ENCODE measurements at places on chromosomes 2 and 18.

GRCh38 chr2:226652369-226652768, 147.3 kb downstream of the IRS1 start:
- no peak for DNase-seq

DNA sequence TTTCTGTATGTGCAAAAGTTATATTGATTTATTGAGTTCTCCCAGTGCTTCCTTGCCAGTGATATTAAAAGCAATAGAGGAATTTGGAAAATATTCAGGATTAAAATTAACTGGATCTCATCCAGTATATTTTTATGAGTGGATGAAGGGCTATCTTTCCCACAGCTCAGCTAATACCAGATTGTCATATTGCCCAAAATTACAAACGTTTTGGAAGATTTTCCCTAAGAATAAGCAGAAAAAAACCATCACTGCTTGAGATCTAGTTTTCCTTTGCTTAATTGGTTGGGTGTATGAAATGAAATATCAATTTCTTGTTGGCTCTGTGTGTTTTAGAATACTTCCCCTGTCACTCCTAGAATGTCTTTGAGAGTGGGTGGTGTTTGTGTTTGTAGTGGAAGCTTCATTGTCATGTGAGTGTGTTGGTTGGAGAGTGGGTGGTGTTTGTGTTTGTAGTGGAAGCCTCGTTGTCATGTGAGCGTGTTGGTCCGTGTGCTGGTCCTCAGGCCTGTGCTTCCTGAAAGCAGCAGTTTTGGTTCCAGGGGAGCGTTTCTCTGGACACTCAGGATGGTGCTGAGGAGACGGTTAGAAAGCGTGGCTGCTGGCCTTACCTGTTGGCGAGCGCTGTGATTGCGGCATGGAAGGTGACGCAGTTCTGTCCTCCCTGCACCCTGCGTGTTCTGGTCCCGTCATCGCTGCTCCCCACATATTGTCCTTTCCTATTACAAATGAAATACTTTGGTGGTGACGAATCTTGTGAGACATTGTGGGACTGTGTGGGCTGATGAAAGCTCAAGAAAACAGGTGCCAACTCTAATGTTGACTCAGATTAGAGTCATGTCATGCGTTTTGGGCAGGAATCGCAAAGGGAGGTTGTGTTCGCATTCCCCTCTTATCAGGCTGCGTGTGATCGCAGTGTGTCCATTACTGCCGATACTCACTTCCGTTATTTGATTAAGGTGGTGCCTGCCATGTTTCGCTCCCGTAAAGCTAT, 12.4 kb downstream of the ASB1 start:
- DNase-seq: no peak

DNA sequence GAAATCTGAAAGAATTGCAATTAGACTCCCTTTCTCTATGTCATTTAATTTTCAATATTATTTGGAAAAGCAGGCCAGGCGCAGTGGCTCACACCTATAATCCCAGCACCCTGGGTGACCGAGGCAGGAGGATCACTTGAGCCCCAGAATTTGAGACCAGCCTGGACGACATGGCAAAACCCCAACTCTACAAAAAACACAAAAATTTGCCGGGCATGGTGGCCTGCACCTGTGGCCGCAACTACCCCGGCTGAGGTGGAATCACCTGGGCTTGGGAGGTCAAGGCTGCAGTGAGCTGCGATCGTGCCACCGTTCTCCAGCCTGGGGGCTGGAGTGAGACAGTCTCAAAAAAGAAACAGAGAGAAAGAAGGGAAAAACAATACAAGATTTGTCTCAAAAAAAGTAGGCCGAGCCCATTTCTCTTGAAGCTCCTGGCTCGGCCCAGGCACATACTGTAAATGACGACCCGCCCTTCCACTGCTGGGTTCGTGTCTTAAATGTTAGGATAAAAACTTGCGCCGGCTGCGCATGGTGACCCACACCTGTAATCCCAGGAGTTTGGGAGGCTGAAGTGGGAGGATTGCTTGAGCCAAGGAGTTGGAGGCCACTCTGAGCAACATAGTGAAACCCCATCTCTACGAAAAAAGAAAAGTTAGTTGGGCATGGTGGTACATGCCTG, 31.1 kb upstream of the GPC1 start:
- no peak for DNase-seq

DNA sequence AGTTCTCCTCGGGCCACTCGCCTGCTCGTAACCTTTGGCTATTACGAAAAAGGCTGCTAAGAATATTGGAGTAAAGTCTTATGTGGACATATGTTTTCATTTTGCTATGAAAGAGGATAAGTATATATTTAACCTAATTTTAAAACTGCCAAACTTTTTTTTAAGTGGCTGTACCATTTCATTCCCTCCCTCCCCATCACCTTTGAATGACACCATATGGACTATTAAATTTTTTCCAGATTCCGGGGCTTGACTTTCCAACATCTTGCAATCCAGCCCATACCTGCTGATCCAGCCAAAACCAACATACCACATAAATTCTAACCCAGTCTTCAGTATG, 31.5 kb downstream of the REEP1 start:
- DNase-seq: no peak

DNA sequence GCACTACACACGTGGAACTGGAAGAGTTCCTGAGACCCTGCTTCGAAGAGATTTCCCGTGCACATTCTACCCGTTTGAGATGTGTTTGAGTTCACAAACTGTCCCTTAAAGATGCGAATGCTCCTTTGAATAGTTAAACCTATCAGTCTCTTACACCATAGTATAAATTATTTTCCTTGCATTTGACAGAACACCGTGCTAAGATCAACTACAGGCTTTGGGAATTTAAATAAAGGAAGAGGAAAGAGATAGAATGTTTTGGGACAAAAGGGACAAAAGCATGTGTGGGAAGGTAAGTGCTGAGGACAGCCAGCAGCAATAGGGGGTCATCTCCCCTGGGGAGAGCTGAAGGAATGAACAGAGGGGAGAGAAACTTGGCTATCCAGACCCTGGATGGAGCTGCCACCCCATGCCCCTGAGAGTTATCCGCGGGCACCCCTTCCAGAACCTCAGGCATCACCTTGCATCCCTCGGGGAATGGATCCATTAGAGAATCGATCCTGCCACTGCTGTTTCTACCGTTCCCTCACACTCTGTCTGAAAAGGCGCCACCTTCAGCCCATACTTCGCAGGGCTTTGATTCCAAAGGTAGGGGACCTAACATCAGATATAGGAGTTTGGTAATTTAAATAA, 888 bp upstream of the ADCY3 start:
- DNase-seq: peak; percentile 50

DNA sequence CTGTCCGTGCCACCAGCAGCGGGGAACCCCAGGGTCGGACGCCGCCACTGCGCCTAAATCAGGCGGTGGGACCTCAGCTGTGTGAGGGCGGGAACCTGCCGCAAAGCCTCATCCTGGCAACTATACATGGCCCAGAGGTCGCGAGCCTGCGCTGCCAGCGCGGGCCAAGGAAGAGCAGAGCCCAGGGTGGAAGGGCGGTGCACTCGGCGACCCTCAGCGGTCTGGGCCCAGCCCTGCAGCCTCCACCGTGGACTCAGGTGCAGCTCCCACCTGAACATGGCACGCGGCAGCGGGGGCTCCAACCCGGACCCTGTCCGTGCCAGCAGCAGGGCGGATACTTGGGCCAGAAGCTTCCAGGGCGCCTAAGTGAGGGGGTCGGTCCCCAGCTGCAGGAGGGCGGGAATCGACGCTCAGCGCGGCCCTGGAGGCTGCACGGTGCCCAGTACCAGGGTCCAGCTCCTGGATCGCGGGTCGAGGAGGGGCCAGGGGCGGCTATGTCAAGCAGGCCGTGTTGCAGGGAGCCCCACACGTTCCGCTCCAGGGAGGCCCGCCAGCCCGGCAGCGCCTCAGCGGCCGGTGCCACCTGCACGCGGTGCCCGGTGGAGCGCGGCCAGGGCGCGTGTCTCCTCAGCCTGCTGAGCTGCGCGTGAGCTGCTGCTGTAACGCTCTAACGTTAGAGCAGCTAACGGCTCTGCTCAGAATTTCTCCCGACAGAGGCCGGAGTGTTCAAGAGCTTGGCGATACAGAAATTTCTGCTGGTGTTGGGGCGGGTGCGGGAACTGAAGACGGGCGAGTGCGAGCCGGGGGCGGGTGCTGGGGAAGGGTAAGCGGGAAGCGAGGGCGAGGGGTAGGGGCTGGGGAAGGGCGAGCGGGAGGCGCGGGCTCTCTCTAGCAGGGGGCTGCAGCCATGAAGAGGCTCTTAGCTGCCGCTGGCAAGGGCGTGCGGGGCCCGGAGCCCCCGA, at the start of gene ANKRD30B:
TSS of gene ANKRD30B (plus strand) at position 660 of the 962 bp plus-strand sequence. CDS start at position 908, 248 bp downstream.
- DNase-seq: no peak

DNA sequence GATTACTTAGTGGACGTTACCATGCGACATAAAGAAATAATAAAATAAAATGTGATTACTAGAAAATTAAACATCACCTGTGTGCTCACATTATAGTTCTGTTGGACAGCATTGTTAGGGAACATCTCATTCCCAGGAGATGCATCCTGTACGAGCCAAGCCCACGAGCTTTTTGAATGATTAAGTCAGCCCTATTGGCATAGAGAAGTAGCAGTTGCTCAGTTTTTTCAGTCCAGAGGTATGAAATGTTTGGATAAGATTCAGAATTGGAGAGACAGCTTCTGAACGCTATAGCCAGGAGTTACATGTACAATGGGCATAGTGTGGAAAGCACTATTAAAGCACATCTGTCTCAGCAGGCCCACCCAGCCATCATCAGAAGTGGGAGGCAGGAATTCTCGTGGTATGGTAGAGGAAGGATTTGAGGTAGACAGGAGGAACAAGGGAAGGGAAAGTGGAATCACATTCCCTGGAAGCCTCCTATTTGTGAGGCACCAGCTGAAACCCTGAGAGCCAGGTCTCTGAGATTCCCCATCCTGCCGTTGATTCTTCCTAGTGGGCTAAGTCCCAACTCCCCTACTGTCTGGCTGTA, 8.6 kb downstream of the SPATS2L start:
- no peak for DNase-seq

- DNase-seq: peak; percentile 27
These were observed 79.6 kb downstream of the MIB1 start for GRCh38 chr18:21820033-21820810.

DNA sequence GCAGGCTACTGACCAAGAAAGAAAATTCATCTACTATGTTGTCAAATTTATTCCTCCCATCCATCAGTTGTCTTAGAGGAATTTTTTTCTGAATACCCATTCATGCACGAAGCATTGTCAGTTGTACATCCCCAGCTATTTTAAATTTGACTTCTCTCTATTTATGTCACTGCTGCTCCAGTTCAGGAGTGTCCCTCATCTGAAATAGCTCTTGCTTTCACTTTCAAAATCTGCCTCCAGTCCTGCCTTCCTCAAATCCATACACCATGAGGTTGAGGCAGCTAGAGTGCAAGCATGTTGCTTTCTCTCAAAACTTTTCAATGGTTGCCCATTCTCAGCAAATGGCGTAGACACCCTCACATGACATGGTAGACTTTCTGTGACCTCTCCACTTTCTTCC, 335.4 kb upstream of the CDH2 start:
- DNase-seq: no peak

DNA sequence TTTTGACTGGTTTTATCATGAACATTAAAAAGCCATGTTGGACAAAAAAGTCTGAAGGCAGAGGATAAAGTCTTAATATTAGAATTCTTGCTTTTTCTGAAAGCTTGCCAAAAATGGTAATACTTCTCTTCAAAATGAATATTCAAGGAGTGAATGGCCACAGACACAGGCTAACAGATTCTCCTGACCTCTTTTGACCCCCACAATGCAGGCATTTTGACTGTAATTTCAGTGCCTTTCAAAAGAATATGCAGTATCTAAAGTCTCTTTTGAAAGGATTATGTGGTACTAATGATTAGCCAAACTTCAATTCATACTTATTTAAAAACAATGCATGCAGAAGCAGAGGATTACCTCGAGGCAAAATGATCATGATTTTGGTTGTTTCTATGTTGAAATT, 557.8 kb upstream of the GCFC2 start:
- no peak for DNase-seq

DNA sequence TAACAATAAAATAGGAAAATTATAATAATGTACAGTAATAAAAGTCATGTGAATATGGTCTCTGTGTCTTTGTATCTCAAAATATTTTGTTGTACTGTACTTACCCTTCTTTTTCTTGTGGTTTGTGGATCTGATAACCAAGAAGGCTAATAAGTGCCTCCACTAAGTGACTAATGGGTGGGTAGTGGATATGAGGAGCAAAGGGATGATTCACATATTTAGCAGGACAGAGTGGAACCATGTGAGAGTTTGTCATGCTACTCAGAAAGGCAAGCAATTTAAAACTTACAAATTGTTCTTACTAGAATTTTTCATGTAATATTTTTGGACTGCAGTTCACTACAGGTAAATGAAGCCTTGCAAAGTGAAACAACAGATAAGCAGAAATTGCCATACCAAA, 1241.2 kb upstream of the CDH2 start:
- DNase-seq: no peak

- DNase-seq: no peak
These were observed 195.5 kb upstream of the APCDD1 start for GRCh38 chr18:10258836-10259474.

GRCh38 chr2:130720036-130720435, 8.8 kb upstream of the GPR148 start:
- DNase-seq: no peak

DNA sequence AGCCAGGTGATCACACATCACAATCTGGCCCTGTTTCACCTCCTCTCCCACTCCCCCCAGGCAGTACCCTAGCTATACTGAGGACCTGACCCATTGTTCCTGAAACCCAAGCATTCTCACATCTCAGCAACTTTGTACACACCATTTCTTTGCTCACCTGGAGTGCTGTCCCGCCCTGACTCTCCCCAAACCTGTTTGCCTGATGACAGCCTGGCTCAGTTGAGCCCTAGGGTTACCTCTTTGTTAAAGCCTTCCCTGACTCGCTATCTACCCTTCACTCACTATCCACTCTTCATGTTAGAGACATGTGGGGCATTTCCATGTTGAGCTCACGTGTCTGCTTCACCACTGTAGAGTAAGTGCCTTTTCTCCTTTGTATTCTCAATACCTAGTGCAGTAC, 49.1 kb downstream of the GREB1L start:
- DNase-seq: no peak

GRCh38 chr2:38498045-38498481, 104.7 kb downstream of the HNRNPLL start:
- DNase-seq: no peak

GRCh38 chr2:23828986-23829385, 97.9 kb downstream of the ATAD2B start:
- DNase-seq: no peak

Measured in HEK293T (cell line).